ENCODE measurements at places on chromosomes 1 and 21. TPM values are rescaled to one million over a fixed set of nuclear protein-coding genes. Genes with fewer than 3 reads are reported as not detected.

DNA sequence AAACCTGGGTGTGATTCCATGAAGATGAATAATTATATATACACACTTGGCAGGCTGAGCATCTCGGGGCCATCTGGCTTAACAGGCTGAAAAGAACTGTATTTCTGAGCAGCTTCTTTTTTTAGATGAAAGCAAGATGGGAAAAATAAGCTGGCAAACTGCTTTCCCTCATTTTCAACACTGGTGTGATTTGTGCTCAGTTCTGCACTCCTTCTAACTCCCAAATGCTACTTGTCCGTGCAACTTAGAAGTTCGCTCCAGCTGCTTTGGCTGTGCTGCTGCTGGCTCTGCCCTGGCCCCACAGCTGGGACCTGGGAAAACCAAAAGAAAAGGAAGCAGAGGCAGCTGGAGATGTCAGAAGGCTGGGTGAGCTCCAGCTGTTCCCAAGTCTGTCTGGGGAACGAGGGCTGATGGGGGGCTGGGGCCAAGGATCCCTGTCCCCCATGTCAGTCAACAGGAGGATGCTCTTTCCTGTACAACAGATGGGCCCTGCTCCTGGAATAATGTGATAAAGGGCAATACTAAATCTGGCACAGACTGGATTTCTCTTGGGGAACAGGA lies 44.9 kb downstream of the PAFAH2 start:
- DNase-seq, result no peak

Gene KHDRBS1
- total RNA-seq, result 72.4 TPM

- DNase-seq, result no peak
Measured at GRCh38 chr1:226938903-226939437, 1.1 kb upstream of the COQ8A start.

GRCh38 chr1:203093754-203094410 lies 8.1 kb upstream of the MYOG start:
- no peak for DNase-seq
